ENCODE measurements at places on chromosomes 11 and 22.

DNA sequence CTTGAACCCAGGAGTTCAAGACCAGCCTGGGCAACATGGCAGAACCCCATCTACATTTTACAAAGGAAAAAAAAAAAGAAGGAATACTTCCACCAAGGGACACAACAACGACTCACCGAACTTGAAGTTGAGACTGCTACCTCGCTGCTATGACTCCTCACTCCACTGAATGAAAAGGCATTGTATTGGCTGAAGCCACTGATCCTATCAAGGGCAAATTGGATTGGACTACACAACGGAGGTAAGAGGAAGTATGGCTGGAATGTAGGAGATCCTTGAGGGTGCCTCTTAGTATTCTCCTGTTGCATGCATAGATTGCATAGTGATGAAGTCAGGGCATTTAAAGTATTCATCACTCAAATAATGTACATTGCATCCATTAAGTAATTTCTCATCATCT lies 97.9 kb downstream of the CWF19L2 start:
- peak; percentile 5 for DNase-seq

DNA sequence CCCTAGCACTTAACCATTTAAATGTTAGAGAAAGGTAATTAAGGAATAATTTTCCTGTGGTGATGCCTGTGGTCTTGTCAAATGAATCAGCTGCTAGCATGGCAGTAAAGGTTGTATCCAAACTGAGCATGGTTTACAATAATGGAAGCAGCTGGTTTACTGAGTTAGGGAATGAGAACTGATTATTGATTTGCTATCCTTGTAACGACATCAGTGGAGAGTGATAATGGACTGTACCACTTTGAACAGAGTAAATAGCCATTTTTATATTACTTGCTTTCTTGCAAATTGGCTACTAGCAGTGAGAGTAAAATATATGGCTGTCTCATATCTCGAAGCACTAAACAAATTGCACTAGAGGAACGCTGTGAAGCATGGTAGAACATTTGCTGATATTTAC lies 589.0 kb upstream of the ANO5 start:
- DNase-seq, result no peak

DNA sequence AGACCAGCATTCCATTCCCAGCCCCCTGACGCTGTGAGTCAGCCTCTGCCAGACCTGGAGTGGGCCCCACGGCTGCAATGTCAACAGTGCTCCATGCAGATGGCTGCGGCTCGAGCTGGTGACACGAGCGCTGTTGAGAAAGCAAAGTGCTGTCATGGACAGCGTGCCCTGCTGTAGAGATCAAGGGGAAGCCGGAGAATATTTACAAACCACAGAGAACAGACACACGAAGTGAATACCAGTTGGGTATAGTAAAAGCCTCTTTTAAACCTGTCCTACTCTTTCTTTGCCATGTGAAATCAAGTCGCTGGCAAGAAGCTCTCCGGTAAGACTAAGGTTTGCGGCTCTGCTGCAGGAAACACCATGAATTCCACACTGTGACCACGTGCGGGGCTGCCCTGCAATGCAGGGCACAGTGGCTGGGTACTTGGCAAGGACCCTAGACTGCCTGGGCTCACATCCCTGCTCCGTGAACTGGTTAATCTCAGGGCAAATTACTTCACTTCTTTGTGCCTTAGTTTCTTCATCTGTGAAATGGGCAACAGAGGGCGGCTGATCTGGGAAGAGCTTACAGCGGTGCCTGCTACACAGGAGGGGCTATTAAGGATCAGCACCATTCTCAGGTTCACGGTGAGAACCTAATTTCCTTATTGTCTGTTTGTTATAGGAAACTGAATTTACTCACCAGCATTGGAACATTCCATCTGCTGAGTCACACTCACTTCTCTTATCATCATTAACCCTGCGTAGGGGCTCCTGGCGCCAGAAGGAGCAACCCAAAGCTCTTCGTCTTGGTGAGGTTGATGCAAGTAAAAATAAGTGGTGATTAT lies 27.8 kb upstream of the ELFN2 start:
- no peak for DNase-seq

DNA sequence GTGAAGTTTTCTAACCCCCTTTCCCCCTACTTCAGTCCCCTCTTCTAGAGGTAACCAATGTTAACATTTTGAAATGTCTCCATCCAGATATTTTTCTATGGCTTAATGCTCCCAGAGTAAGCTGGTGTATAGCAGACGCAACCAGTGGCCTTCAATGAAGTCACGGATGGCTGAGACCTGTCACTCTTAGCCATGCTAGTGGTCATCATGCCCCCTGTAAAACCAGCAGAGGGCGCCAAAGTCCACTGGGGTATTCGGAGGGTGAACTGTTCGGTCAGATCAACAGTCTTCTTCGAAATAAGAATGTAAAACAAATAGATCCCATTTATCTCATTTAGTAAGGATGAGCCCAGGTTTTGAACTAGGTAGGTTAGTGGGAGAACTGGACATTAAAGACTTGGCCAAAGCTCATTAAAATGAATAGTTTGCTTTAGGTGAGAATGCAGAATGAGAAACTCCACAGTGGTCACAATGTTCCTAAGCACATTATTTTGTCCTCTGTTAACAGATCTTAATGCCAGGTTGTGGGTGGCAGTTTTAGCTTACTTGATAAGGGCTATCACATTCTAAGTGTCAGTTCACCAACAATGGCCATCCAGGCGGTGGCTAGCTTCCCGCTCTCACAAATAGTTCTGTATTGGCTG lies 8.6 kb upstream of the MMP8 start:
- DNase-seq, result no peak

- no peak for DNase-seq
Measured at GRCh38 chr11:73387594-73388264, 11.5 kb downstream of the RELT start.

- no peak for DNase-seq
Measured at GRCh38 chr22:35589071-35589755, 27.9 kb downstream of the MB start.

- no peak for DNase-seq
Measured at GRCh38 chr11:2193099-2193887, 21.7 kb upstream of the TH start.

GRCh38 chr22:40009951-40010671 lies 15.4 kb downstream of the FAM83F start:
- DNase-seq, result no peak

All from iPS DF 19.7 (cell line).